ENCODE measurements at places on chromosomes 4 and X.

DNA sequence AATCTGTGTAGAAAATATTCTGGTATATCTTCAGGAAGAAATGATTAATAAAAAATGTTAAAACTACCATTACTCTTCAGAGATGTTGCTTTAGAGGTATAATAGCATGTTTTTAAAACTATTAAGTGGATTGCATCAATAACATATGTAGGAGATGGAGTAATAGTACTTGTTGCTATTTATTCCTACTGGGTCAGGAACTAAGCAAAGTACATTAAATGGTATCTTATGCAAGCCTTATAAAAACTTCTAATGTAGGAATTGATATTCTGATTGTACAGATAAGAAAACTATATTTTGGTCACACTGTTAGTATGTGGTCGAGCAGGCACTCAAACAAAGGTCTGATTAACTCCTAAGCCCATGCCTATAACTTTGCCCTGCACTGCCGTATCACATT is 31.4 kb upstream of the PDLIM5 start:
- no peak for DNase-seq

- DNase-seq = no peak
Measured at GRCh38 chrX:35101901-35102300, 159.3 kb downstream of the FAM47B start.

DNA sequence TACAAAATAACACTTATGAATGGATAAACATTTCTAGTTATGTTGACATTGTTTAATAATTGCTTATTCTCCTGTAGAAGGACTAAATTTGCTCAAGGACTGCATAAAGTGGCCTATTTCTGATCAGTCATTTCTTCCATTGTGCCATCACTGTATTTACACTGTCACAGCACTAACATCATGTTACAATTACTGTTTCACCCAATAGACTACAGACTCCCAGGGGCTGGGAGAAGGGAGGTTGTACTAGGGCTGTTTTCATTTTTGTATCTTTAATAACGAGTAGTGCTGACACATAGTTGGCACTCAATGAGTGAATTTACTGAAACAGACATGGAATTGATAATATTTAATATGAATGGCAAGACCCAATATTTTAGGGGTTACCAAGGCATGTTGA is 139.5 kb downstream of the SLC10A7 start:
- DNase-seq = no peak

GRCh38 chr4:7398104-7398423 is 36.7 kb downstream of the PSAPL1 start:
- DNase-seq = no peak

- DNase-seq = no peak
Measured at GRCh38 chrX:21373001-21373400, 1.2 kb upstream of the CNKSR2 start.

GRCh38 chr4:155759372-155760252 is 791 bp downstream of the GUCY1B1 start:
- DNase-seq = no peak

DNA sequence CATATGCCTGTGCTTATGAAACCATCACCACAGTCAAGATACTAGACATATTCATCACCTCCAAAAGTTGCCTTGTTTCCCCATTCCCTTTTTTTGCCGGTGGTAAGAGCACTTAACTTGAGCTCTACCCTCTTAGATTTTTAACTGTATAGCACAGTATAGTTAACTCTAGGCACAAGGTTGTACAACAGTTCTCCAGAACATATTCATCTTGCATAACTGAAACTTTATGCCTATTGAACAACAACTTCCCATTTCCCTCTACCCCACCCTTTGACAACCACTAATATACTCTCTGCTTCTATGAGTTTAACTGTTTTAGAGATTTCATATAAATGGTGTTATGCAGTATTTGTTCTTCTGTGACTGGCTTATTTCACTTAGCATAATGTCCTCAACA is 119.3 kb downstream of the ASB9 start:
- no peak for DNase-seq

DNA sequence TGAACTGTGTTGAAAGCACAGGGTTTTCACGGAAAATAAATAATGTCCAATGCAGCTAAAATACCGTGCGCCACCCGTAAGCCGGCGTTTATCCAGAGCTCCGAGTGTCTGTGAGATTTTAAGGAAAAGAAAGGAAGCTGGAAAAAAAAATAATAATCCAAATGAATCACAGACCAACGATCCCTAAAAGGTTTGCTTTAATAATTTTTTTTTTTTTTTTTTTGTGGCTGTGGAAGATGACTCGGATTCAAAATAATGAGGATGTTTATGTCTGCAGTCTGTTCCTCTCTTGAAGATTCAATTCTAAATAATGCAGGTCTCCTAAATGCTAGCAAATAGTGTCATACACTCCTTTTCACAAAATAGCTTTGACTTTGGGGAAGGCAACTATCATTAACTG is 84.6 kb upstream of the PPP2R3B start:
- no peak for DNase-seq
